ENCODE measurements at places on chromosomes 7 and 10.

DNA sequence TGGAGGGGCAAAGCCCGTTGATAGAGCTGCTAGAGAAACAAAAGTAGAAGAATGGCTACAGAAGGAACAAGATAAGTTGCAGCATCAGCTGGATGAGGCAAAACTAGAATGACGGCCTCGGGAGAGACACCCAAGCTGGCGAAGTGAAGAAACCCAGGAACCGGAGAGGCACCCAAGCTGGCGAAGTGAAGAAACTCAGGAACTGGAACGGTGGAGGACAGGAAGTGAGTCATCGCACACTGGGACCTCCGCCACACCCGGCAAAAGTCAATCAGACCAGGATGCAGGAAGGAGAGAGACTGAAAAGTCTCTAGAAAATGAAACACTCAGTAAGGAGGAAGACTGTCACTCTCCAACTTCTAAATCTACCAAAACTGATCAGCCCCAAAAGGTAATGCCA is 133.0 kb upstream of the NEBL start:
- no peak for DNase-seq

DNA sequence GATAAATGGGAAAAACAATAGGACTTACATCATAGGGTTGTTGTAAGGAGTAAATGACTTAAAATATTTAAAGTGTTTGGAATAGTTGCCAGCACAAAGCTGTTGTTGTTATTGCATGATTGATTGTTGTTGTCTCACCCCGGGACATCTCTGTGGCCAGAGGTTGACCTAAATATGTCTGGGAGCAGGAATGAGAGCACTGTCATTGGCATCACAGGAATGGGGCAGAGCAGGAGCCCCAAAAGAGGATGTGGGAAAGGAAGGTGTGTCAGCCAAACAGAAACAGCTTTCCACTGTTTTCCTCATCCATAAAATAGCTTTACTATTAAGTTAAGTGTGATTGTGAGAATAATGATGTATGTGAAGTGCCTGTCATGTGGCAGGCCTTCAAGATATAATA is 121.6 kb downstream of the TMEM168 start:
- DNase-seq = no peak

DNA sequence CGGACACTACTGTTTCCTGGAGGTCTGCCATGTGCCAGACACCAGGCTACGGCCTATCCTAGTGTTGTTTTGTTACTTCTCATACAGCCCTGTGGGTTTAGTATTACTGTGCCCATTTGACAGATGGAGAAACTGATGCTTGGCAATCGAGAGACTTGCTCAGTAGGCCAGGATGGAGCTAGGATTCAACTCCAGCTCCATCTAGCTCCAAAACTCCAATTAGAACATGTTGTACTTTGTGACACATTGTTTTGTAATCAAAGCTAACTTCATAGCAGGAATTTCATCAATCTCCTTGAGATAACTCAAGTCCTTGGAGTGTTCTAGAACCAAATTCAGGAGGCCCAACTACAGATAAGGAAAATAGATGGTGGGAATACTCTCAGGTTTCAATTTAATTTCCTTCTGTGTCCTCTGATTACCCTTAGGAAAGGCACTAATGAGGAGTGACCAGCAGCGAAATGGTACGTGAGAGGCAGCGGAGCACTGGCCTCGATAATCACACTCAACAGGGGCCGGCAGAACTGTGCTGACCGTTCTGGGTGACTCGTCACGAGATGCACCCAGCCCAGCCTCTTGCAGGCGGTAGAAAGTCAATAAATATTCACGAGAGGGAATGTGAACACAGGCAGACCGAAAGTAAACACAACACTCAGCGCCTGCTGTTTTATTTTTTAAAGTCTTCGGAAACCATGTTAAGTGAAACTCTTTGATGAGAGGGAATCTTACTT is 269.6 kb upstream of the NEBL start:
- no peak for DNase-seq

GRCh38 chr7:10655031-10655430 is 318.6 kb upstream of the PHF14 start:
- no peak for DNase-seq

DNA sequence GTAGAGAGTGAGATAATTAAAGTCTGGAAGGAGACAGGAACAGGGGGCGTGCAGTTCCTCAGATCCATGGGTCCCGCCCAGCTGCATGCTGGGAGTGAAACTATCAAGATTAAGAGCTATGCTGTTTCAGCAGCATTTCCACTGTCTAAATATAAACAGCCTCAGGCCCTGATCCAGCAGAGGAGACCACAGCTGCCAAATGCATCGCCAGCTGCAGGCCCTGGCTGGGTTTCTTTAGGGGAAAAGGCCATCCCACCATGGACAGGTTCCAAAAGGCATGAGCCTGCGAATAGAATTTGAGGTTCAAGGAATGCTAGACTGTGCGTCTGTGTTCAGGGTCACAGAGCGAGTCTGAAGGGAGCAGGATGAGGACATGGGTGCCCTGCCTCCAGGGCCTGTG is 411.4 kb downstream of the PAXIP1 start:
- peak; percentile 85 for DNase-seq

GRCh38 chr7:116576350-116577319 is 51.8 kb downstream of the CAV1 start:
- DNase-seq = no peak

DNA sequence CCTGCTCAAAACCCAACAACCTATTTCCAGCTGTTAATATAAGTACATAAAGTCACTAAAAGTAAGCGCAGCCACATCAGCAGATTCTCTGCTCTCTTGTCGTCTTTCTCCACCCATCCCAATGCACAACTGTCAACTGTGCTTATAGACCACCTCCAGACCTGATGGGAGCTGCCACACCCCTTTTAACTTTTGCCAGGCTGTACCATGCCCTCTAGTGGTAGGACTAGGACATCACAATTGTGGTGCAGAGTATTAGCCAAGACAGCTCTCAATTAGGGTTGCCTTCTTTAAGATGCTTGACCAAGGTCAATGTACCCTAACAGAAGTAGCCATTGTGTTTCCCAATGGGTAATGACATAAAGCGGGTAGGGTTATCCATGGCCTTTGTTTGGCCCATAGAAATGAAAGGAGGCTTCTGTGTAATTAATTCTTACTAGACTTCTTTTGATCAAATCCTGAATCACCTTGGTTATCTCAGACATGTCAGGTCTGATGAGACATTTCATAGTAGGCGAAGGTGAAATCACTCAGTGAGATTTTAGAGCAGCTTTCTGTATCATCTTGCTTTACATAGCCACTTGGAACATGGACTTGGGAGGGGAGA is 68.1 kb downstream of the SCRN1 start:
- DNase-seq = peak; percentile 69

- no peak for DNase-seq
These were observed 4.9 kb downstream of the CYP2W1 start for GRCh38 chr7:987909-988308.

GRCh38 chr7:2863461-2864066 is 19.5 kb upstream of the GNA12 start:
- no peak for DNase-seq

DNA sequence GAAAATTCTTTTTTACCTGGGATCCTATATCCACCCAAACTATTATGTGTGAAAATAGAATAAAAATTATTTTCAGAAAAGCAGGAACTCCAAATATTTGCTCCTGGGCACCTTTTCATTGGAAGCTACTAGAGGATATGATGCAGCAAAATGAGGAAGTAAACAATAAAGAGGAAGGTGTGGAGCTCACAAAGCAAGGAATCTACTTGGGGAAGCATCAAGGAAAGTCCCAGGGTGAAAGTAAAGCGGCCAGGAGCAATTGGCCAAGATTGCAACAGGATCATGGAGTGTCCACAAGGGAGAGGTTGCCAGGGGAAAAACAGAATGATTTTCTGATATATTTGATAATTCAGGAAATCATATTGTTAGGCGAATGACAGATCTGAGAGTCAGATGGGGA is 80.8 kb downstream of the CARD11 start:
- no peak for DNase-seq

DNA sequence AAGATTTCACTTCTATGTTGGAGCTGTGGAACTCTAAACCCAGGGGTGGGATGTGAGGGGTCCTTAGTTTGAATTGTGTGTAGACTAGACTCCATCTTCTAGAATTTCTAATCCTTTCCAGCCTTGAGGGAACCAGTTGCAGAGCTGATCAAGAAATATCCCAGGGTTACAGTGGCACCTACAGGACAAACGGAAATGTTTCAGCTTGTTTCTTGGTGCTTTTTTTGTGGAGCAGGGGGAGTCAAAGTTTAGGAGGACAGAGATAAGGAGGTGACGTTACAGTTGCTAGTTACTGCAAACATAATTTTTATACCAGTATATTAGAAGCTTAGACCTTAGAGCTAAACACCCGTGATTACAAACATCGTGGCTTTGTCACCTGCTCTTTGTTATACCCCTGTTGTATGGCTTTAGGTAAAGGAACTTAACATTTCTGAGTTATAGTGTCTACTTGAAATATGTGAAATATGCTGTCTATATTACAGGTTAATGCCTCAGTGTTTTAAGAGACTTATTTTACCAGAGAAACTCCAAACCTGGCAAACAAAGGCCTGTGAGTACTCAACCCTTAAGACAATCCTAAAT is 84.5 kb upstream of the DYNC1I1 start:
- peak; percentile 72 for DNase-seq

DNA sequence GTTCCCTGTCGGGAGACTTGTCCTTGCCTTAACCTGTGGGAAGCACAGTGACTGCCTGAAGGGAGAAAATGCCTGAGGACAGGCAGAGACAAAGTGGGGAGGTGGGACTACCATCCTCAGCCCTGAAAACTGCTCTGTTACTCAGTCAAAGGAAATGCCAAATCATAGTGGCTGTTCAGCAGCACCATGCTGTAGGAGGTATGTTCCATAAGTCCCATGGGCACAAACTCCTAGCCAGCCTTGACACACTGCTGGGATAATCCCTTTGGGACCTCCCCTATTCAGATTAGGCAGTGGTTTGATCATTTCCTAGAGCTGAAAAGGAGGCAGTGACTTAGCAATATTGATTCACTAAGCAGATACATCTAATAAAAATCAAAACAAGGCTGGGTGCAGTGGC is 80.1 kb downstream of the MCU start:
- DNase-seq = no peak

- DNase-seq = no peak
These were observed 37.9 kb downstream of the ADAM12 start for GRCh38 chr10:126350216-126350992.

DNA sequence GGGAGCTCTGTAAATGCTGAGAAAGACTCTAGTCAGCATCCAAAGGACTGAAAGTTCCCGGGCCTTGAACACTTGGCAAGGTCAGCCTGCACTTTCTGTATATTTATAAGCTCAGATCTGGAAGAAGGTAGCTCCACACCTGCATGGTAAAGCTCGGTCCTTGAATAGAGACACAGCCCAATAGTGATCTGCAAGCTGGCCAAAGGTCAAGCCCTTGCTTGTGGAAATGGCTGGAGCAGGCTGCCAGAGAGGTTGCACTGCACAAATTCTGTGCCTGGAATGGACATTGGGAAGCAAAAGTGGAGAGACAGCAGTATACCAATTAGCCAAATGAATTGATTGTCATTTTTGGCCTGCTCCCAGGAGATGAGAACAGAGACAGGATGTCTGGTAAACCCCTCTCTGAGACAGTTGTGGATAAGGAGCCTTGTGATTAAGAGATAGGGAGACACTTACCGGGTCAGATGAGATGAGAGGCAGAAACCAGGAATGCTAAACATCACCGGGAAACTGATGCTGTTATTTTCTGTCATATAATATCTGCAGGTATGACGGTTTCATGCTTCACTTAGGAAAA is 8.0 kb upstream of the FRA10AC1 start:
- no peak for DNase-seq

DNA sequence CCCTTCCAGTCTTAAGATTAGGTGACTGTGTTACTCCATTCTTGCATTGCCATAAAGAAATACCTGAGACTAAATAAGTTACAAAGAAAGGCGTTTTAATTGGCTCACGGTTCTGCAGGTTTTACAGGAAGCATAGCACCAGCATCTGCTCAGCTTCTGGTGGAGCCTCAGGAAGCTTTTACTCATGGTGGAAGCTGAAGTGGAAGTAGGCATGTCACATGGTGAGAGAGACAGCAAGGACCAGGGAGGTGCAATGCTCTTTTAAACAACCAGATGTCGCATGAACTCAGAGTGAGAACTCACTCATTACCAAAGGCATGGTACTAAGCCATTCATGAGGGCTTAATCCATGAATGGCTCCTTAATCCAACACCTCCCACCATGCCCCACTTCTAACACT is 34.0 kb upstream of the TMEM273 start:
- DNase-seq = no peak

GRCh38 chr10:105745596-105746148 is 1104.6 kb downstream of the SORCS3 start:
- DNase-seq = no peak

GRCh38 chr7:128148676-128149075 is 92.4 kb upstream of the LEP start:
- DNase-seq = no peak

GRCh38 chr7:121151774-121152221 is 163.3 kb downstream of the CPED1 start:
- DNase-seq = no peak

GRCh38 chr7:35029311-35029710 is 8.0 kb downstream of the DPY19L1 start:
- no peak for DNase-seq

DNA sequence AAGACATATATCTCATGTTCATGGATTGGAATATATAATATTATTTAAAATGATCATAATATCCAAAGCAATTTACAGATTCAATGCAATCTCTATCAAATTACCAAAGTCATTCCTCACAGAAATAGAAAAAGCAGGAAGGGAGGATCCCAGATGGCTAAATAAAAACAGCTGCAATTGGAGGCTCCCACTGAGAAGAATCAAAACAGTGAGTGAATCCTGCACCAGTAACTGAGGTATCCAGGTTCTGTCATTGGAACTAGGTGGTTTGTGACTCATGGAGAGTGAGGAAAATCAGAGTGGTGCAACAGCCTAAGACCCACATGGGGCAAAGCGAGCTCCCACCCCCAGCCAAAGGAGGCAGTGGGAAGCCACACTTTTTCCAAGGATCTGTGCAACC is 128.4 kb downstream of the MTERF1 start:
- no peak for DNase-seq

- no peak for DNase-seq
These were observed 33.3 kb downstream of the PKD1L1 start for GRCh38 chr7:47914717-47915615.

DNA sequence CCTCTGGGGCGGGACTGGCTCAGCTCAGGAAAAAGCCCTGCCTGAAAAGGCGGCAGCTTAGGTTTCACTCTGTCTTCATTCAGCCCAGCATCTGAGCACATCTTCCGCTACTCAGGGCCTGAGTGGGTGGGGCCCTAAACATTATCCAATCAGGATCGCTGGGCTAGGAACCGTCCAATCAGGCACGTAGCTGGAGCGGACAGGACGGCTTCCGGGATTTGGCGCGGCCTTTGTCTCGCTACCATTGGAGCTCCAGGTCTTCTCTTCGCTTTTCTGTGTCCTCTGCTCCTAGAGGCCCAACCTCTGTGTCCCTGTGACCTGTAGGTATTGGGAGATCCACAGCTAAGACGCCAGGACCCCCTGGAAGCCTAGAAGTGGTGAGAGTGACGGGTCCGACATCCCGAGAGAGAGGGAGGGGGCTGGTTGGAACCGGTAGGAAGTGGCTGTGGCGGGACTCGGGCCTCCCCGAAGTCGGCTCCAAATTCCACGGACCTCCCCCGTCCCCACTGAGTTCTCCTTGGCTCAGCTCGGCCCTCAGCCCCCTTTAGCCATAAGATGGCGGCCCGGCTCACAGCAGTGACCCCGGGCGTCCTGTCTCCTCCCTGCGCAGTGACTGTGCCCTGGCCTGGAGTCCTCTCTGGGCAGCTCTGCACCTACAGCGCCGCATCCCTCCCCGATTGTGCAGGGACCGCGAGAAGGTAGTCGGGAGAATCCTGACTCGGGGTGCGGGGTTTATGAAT is 99.1 kb downstream of the ZNF680 start:
- peak; percentile 89 for DNase-seq

Data from Ammon's horn (tissue), 1 donor.